ENCODE measurements at places on chromosomes 11 and 22.

DNA sequence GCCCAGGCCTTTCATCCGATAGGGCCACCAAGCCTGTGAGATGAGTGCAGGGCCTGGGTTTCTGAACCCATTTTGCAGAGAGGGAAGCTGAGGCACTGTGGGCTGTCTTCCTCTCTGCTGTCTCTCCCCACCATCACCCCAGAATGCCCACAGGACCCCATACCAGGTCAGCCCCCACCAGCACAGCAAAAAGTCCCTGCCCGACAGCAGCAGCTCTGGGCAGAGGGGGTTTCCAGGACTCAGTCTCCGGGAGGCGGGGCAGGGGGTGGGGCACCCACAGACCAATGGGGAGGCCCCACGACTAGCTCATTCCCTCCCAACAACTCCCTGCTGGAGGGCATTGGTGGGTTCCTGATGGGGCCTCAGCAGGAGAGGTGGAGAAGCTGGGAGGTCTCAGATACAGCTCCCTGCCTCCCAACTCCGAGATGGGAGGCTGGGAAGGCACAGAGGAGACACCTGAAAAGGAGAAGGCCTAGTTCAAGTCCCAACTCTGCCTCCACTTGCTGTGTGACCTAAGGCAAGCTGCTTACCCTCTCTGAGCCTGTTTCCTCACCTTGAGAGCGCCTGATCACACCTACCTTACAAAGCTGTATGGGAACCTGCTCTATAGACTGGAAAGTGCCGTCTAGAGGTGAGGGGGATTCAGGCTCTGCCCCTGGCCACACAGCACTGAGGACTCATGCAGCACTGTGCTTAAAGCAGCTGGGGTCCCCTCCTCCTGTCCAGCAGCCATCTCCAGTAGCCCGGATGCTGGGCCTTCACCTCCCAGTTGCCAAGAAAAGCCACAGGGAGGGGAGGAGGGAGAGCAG is 3.5 kb downstream of the CBX7 start:
- peak; percentile 79 for DNase-seq

DNA sequence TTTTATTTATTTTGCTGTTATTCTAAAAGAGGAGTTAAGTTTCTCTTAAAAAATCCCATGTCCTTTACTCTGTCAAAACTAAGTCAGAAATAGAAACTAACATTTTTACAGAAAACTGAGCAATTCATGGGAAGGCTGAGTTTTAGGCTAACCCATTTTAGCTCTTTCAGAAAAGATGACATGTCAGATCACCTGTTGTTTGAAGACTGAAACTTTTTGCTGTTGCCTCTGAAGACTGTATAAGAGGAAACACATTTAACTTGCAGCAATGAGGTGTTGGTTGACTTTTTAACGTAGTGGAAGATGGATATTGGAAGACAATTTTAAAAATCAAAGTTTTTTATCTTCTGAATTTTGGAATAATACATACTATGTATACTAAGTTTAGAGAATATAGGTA is 115.4 kb downstream of the METTL15 start:
- no peak for DNase-seq

- no peak for DNase-seq
Observed at GRCh38 chr11:15769203-15769602, 587.1 kb downstream of the SOX6 start.

- no peak for DNase-seq
Observed at GRCh38 chr11:112835591-112836255, 125.5 kb upstream of the NCAM1 start.

DNA sequence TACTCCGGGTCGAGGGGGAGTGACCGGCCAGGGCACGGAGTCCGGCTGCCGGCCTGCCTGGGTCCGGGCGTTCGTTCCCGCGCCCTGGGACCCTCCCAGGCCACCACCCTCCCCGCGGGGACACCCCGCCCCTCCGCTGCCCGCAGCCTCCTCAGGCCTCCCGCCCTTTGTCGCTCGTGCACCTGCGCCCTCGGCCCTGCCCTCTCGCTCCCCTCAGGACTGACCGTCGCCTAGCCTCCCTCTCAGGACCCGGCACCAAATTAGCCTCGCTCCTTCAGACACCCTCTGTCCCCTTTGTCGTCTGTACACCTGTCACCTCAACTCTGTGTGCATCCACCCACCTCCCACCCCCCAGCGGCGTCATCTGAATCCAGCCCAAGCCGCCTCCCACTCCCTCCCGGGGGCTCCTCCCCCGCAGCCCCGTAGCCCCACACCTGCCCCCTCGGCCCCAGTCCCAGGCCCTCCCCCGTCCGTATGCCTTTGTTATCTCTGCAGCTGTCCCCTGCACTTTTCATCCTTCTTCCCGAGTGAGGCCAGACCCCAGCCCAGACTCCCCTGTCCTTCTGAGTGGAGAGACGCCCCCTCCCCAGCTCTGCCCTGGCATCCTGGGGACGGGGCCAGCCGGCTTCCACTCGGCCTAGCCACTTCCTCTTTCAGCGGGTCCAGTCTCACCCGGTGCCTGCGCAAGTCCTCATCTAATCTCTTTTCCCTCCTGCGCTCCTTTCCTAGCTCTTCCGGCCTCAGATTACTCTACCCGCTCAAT is 643 bp downstream of the TIGD3 start:
- peak; percentile 77 for DNase-seq

- DNase-seq: no peak
Observed at GRCh38 chr11:8488395-8488794, 105.6 kb downstream of the STK33 start.

- DNase-seq: no peak
Observed at GRCh38 chr11:32821517-32821916, 8.2 kb upstream of the PRRG4 start.

DNA sequence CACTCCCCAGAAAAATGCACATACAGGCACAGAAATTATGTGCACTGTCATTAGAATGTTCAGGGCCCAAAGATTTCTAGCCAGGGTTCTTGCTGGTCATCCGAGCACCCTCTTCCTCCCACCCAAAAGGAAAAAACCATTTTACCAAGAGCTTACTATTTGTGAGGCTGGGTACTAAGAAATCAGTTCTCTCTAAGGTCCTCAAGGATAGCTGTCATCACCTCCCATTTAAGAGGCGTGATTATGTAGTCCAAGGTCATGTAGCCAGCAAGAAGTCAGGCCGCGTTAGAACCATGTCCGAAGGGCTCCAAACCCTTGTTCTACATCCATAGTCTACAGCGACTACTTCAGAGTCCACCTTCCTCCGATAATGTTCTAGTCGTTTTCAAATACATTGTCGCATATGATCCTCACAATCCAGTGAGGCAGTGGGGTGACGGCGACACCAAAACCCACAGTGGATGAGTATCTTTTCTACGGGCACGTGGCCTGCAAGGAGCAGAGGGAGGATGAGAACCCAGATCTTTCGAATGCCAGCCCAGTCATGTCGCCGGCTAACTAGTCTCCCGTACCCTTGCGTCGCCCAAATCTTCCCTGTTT is 634 bp downstream of the TIMM8B start:
- DNase-seq: no peak

DNA sequence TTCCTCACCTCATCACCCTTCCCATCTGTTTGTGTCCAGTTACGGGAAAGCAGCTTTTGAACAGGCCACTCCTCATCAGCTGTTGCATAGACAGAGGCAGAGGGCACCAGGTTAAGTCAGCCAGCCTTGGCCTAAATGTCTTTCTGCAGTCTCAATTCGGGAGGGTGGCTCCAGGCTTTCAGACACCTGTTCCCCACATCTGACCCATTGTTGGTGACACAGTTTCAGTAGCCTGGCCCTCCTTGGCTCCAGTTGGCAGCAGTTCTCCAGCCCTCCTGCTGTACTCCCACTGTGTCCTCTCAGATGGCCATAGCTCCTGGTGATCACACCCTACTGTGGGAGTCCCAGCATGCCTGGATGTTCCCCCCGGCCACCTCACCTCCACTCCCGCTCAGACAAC is 70.8 kb upstream of the MYOD1 start:
- DNase-seq: no peak
